ENCODE measurements at places on chromosomes 6 and 20. TPM values are rescaled to one million over a fixed set of nuclear protein-coding genes. Genes with fewer than 3 reads are reported as not detected.

The CEP85L gene
- 9.7 TPM for total RNA-seq

The TRAM2 gene
- total RNA-seq, result 38.9 TPM

The OPRM1 gene
- not detected for total RNA-seq

The TSBP1 gene
- not detected for total RNA-seq

The HLA-F gene
- 0.16 TPM for total RNA-seq

The PKIB gene
- total RNA-seq, result 2.6 TPM

The UNC93A gene
- total RNA-seq, result not detected

The BFSP1 gene
- total RNA-seq, result 6.4 TPM

The LAMA4 gene
- total RNA-seq, result 124 TPM

The FKBP1A gene
- 145 TPM for total RNA-seq

The OTOR gene
- total RNA-seq, result not detected

The RBPJL gene
- not detected for total RNA-seq

The ELOVL2 gene
- total RNA-seq, result 0.16 TPM

The PTK7 gene
- total RNA-seq, result 240 TPM

The PI16 gene
- total RNA-seq, result under 0.01 TPM

The PNPLA1 gene
- not detected for total RNA-seq

The TULP1 gene
- 0.24 TPM for total RNA-seq

The DPPA5 gene
- not detected for total RNA-seq

The NRN1 gene
- total RNA-seq, result 0.13 TPM

The HRH3 gene
- not detected for total RNA-seq

The NOTCH4 gene
- total RNA-seq, result 3.2 TPM

The GPLD1 gene
- total RNA-seq, result 0.26 TPM

The GCLC gene
- 21.1 TPM for total RNA-seq

The PRDM1 gene
- total RNA-seq, result 4.3 TPM

The BEND6 gene
- total RNA-seq, result 5.3 TPM

The PPP1R3G gene
- total RNA-seq, result 0.96 TPM

Data from epithelial cell of alveolus of lung (primary cell).